ENCODE measurements at places on chromosomes 5 and 9.
A peak's percentile ranks its signal among the peaks of the same experiment; 100 is the strongest.

DNA sequence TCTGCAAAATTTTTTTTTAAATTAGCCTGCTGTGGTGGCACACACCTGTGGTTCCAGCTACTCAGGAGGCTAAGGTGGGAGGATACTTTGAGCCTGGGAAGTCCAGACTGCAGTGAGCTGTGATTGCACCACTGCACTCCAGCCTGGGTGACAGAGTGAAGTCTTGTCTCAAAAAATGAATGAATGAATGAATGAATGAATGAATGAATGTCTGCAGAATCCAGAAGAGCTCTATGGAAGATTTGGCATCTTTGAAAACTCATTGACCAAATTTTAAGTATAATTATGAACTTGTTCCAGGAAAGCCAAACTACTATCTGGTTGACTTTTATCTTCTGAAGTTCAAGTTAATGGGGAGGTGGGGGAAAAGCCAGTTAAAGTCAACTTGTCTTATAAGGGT is 94.2 kb upstream of the ERBIN start:
- DNase-seq = no peak

- DNase-seq = no peak
Observed at GRCh38 chr5:154543380-154543779, 65.4 kb upstream of the HAND1 start.

DNA sequence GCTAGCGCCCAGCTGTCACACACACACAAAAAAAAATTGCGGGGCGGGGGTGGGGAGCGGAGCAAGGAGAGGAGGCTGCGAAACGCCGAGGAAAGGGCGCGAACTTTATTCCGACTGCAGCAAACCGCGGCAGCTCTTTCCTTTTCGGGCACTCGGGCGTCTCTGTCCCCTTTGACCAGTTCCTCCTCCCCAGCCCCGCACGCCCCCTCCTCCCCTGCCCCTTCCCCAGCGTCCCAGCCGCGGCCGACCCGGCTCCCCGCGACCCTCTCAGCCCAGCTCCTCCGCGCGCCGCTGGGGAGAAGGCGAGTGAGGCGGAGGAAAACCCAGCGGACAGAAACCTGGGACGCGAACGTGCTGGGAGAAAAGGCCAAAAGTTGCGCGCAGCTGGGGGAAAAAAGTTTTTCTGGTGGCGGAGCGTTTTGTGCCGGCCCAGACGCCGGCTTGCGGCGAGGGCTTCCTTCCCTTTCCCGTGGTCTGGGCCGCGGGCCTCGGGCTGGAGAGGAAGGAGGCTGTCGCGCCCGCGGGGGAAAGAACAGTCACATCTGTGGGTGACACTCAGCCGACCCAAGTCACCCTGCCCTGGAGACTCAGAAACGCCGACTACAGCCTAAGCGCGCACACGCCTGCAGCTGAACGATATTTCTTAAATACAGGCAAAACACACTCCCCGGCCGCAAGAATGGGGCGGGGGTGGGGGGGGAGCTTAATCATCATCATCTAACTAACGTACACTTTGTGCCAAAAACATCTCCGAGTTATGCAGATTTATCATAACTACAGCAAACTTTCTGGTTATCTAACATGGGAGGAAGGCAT is 1.1 kb upstream of the BNC2 start:
- peak; percentile 34 for DNase-seq

- DNase-seq = no peak
Observed at GRCh38 chr9:89911721-89912604, 307.2 kb downstream of the GADD45G start.

- DNase-seq = no peak
Observed at GRCh38 chr9:94867842-94868312, 141.4 kb downstream of the AOPEP start.

DNA sequence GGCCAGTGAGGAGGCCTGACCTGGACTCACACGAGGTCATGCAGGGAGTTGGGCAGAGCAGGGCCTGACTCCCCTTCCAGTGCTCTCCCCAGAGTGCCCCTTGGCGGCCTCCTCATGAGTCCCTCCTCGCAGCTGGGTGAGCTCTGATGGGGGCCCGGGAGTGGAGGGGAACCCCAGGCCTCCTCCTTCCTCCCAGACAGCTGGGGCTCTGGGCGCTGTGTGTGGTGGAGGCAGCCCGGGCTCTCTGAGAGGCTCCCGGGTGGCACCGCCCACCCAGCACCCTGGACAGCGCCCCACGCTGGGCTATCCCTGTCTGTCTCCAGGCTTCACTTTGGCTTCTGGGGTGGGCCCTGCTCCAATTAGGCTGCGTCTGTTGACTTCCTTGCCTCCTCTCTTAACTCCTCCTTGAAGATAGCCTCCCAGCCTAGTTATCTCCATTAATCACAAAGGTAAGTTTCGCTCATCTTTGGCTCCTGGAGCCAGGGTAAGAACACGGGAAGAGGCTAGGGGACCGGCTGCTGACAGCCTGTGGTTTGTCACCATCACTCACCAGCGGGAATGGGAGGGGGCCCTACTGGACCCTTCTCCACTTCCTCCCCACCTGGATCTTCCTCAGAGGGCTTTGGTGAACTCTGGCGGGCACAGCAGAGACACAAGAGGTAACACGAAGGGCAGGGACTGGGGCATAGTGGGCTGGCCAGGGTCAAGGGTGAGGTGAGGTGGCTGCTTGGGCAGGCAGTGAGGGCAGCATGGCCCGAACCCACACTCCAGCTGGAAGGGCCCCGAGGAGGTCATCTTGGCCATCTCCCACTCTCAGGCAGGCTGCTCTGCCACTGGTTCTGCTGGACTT is 13.1 kb downstream of the PSD2 start:
- no peak for DNase-seq

GRCh38 chr9:125284855-125285254 is 23.2 kb downstream of the GAPVD1 start:
- no peak for DNase-seq

- no peak for DNase-seq
Observed at GRCh38 chr5:117473165-117473564, 898.5 kb upstream of the SEMA6A start.

GRCh38 chr5:171966270-171966669 is 40.2 kb downstream of the FBXW11 start:
- DNase-seq = no peak

DNA sequence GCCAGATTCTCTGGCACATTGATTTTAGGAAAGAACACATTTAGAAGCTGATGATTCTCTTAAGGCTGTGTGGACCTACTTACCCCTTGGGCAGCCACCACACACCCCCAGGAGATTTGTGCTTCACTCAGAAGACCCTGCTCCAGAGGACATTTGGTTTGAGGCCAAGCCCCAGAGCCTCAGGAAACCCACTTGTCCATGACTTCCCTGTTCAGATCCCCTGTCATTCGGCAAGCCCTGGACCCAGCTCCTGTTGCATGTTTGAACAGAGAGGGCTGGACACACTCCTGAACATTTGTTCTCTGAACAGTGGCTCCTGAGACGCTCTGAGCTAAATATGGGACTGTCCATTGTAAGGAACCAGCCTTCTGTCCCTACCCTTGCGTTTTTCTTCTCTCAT is 82.1 kb downstream of the AMBP start:
- no peak for DNase-seq

- peak; percentile 80 for DNase-seq
Observed at GRCh38 chr5:112419986-112420864, 1.1 kb upstream of the EPB41L4A start.

GRCh38 chr5:154478752-154479159 is 729 bp upstream of the HAND1 start:
- no peak for DNase-seq

DNA sequence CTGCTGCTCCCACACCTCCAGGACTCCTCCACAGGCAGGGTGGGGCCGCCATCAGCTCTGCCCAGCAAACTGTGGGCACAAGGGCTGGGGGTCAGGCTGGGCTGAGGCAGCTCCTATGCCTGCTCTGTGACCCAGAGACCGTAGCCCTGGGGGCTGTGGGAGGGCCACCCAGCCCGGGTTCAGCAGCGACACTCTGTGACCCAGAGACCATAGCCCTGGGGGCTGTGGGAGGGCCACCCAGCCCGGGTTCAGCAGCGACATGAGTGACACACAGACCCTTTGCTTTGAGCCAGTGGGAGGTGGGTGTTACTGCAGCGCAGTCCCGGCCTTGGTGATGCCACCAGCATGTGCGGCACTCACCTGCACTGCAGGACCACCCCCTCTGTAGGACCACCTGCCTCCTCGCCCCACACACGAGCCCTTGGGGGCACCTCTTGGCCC is 118.9 kb upstream of the LPCAT1 start:
- no peak for DNase-seq

DNA sequence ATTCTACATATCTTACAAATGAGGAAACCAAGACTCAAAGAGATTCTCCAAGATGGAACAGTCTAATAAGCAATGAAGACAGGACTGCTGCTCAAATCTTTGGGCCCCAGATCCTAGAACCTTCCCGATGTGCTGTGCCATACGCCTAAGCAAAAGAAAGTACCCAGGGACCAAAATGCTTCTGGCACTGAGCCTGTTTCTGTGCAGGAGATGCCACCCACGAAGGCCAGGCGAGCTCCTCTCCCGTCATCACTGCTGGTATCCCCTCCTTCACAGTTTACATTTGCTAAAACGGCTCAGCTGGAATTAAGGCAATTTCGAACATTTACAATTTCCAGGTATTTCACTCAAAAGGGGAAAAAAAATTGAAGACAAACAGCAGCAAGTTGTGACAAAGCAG is 277.5 kb downstream of the DENND1A start:
- DNase-seq = no peak

DNA sequence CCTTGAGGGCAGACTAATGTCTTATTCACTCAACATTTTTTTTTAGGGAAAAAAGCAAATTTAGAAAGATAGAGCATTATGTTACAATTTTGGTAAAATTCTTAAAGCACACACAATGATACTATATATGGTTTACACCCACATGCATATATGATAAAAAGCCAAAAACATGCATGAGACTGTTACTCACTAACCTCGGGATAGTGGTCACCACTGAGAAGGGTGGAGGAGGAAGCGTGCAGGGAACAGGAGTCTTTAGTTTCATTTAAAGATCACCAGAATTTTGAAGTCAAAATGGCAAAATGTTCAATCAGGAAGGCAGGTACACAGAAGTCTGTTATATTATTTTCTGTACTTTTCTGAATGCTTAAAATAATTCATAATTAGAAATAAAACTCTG is 9.2 kb downstream of the ARL15 start:
- no peak for DNase-seq

DNA sequence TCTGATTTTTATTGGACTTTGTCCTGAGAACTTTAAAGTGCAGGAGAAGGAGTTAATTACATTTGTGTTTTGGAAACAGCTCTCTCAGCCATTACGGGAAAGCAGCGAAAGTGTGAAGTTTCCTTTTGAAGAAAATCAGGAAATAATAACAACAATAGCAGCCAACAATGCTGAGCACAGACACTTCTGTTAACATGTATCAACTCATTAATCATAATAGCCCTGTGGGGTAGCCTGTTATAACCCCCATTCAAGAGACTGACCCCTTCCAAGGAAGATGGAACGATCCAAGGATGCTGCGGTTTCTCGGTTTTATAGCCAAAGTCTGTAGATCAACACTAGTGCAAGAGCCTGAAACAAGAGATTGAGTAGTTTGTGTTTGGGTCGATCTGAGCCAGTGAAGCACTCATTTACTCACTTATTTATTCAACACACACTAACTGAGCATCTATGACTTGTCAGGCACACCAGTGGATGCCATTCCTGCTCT is 195.5 kb downstream of the DRD1 start:
- no peak for DNase-seq

- no peak for DNase-seq
Observed at GRCh38 chr5:179431221-179431824, 86.1 kb upstream of the ADAMTS2 start.

GRCh38 chr5:148559461-148559860 is 94.9 kb downstream of the HTR4 start:
- DNase-seq = no peak

GRCh38 chr5:179243333-179243732 is 101.9 kb downstream of the ADAMTS2 start:
- DNase-seq = peak; percentile 75

DNA sequence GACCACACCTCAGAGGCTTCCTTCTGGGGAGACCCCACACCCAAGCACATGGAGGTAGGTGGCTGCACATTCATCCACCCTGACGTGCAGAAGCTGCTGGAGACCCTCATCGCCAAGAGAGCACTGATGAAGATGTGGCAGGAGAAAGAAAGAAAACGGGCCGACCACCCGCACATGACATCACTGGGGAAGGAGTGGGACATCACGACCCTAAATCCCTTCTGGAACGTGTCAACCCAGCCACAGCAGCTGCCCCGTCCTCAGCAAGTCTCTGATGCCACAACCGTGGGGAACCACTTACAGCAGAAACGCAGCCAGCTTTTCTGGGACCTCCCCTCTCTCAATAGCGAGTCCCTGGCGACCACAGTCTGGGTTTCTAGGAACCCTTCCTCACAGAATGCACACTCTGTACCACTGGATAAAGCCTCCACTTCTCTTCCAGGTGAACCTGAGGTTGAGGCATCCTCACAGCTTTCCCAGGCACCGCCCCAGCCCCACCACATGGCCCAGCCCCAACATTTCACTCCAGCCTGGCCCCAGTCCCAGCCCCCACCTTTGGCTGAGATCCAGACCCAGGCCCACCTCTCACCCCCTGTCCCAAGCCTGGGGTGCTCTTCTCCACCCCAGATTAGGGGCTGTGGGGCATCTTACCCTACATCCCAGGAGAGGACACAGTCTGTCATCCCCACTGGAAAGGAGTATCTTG is 3.0 kb downstream of the SPATA31E1 start:
- no peak for DNase-seq

DNA sequence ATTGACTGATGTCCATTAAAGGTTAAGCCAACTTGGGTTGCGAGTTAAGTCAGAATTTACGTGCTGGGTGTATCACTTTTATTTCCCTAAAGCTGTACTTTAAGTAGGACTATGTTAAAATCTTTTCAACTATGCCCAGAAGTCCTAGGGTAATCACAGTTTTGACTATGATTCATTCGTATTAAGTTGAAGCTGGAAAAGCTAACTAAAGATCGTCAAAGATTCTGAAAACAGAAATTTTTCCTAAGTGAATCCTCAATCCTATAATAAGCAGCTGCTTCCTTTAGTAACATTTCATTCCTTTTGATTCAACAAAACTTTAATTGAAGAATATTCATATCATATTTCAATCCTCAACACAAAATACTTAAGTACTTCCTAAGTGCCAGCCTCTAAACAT is 460.4 kb downstream of the ACTL7B start:
- no peak for DNase-seq

DNA sequence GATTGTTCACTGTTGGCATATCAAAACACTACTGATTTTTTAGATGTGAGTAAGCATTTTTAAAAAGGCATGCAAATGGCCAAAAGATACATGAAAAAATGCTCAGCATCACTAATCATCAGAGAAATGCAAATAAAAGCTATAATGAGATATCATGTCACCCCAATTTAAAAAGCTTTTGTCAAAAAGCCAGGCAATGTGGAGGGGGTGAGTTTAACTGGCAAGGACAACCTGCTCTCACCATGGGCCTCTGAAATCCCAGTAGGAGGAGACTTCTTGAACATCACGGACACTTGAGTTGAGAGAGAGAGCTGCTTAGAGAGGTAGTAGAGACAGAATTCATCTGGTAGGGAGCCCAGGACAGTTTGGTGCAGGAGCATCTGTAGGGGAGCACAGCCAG is 347.1 kb upstream of the MPDZ start:
- DNase-seq = no peak
